Lung (tissue), 17 donors: ENCODE measurements at places on chromosomes 16 and 17.
A peak's percentile ranks its signal among the peaks of the same experiment; 100 is the strongest.

DNA sequence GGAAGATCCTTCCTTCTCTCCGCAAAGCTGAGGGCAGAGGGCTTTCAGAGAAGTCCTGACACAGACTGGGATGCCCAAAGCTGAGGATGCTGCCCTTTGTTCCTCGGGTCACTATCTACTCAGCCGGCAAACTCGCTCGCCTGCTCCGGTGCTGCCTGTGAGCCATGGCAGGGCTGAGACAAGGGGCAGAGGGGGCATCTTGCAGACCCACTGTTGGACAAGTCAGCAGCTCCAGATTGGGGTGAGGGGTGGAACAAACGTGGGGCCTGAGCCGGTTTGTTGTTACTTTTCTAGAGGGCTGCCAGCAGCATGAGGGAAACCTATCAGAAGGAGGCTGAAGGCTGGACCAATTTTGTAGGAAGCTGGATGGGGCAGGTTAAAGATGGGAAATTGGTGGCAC is 47.1 kb upstream of the PIK3R6 start:
- no peak for DNase-seq

- no peak for DNase-seq
These were observed 20.4 kb downstream of the NFE2L1 start for GRCh38 chr17:48068491-48068961.

- DNase-seq, result no peak
These were observed 22.9 kb downstream of the ITPRIPL2 start for GRCh38 chr16:19136549-19137196.

DNA sequence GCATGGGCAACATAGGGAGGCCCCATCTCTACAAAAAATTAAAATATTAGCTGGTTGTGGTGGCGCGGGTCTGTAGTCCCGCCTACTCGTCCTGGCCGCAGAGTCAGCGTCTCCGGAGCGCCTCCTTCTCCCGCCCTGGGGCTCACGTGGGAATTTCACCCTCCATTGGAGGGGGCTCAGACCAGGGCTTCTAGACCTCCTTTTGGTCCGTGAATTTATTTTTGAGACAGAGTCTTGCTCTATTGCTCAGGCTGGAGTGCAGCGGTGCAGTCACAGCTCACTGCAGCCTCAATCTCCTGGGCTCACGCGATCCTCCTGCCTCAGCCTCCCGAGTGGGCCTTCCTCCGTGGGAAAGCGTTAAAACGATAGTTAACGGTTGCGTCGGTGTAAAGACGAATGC is 394 bp upstream of the NME4 start:
- peak; percentile 82 for DNase-seq

DNA sequence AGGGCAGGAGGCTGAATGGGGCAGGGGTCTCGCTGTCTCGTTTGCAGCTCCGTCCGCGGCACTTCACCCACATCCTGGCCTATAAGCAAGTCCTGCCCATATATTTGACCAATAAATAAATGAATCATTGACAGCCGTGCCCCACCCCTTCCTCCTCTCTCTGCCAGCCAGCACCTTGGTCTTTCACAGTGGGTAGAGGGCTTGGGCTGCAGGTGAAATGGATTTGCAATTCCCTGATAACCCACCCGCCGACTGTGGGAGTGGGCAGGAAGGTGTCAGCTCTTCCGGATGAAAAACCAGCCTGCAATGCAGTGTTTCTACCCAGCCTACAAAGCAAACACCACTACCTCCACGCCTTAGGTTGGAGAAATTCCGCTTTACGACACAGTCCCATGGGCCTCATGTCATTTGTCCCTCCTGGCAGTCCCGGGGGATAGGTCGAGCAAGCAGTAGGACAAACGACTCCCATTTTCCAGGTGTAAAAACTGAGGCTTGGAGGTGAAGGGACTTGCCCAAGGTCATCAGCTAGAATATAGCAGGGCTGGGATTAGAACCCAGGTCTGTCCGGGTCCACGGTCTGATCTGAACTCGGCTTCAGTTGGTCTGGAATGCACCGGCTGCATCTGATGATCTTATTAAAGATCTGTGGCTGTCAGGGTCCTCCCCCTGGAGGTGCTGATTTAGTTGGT is 79.0 kb downstream of the ABCC1 start:
- DNase-seq, result no peak

DNA sequence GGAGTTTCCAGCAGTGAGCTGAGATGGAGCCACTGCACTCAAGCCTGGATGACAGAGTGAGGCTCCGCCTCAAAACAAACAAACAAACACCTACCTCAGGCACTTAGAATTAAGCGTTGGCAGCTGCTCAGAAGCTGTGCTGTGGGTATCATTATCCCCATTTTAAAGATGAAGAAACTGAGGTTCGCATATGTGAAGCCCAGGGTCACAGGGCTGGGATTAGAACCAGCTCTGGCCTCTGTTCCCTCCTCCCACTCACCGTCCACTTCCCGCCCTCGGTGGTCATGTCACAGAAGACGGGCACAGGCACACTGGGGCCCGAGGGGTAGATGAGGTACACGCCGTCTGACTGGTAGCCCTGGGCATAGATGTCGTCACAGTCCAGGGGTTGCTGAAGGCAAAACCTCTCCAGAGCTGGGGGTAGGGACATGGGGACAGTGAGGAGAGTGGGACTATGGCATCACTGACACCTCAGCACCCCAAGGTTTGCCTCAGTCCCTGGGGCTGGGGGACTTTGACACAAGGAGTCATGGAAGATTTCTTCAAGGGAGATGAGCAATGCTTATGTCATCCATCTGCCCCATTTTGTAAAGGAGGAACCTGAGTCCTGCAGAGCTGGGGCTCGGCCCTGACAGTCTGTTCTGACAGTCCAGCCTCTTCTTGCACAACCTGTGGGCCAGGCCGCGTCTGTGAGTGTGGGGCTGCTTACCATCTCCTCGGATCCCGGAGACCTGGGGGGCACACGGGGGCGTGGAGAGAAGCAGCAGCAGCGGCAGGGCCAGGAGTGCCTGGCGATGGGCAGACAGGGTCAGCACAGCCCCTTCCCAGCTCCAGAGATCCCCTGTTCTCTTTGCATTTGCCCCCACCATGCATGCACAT is 700 bp downstream of the MFAP4 start:
- DNase-seq, result no peak

DNA sequence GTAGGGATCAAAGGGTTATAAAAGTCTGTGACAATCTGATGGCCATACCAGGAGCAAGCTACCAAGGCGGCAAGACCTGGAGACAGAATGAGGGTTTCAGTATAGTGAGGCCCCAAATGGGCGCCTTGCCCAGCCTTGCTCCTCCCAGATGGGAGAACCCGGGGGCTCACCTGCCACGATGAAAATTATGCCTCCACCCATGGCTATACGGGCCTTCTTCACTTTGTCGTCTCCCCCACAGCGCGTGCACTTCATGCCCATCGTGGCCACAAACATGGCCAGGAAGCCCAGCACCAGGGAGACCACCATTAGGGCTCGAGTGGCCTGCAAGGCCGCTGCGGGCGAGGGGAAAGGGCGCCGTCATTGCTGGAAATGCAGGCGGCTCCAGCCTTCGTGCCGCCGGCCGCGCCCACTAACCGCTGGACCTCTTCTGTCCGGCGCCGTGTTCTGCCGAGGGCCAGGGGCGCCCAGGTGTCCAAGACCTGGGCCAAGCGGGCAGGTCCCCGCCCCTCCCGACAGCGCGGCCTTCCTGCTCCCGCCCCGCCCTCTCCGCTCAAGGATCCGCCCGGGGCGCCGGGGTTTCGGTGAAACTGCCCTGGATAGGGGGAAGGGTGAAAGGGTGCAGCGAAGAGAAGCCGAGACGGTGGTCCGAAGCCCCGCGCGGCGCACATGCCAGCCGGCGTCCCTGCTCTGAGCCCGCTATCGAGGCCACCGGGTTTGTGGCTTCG is 1.5 kb downstream of the CLDN7 start:
- peak; percentile 47 for DNase-seq

- no peak for DNase-seq
These were observed 2.8 kb downstream of the ASIC2 start for GRCh38 chr17:33290253-33290652.

GRCh38 chr17:66920950-66921349 is 43.6 kb upstream of the CACNG4 start:
- DNase-seq, result peak; percentile 23

GRCh38 chr16:87945351-87946042 is 5.7 kb upstream of the BANP start:
- DNase-seq, result peak; percentile 89

DNA sequence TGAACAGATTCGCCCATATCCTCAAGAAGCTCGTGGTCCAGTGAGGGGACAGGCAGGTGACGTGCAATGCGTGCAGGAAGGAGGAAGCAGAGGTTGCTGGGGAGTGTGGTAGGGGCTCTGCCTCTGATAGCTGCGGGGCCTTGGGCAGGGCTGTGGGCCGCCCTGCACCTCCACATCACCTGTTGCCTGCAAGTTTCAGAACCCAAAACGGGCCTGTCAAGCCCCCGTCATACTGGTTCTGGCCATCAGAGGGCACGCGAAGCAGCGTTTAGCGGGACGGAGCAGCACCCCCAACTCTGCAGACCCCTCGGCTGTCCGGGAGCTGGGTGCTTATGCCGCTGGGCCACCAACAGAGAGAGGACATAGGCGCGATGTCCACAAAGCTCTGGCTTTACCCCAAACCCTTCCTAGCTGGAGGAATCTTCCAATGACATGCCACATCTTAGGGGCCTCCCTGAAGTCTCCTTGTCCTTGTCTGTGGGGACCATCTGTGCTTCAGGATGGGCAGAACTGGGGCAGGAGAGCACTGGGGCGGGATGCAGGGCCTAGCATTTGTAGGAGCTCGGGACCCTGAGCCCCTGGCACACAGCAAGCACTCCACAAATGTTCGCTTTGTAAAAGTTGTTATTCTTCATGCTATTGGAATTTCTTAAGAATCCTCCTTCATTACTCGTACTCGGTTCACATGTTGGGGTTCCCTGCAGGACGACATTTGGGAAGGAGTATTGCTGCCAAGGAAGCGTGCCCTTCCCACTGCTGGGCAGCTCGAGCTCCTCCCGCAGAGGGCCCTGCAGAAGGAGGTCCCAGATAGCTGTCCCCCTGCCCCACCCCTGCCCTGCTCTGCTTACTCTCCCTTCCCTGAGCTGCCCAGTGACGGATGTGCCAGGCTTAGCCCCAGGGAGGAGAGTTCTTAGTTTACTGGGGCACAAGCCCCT is 64.3 kb downstream of the CNGB1 start:
- DNase-seq, result no peak

DNA sequence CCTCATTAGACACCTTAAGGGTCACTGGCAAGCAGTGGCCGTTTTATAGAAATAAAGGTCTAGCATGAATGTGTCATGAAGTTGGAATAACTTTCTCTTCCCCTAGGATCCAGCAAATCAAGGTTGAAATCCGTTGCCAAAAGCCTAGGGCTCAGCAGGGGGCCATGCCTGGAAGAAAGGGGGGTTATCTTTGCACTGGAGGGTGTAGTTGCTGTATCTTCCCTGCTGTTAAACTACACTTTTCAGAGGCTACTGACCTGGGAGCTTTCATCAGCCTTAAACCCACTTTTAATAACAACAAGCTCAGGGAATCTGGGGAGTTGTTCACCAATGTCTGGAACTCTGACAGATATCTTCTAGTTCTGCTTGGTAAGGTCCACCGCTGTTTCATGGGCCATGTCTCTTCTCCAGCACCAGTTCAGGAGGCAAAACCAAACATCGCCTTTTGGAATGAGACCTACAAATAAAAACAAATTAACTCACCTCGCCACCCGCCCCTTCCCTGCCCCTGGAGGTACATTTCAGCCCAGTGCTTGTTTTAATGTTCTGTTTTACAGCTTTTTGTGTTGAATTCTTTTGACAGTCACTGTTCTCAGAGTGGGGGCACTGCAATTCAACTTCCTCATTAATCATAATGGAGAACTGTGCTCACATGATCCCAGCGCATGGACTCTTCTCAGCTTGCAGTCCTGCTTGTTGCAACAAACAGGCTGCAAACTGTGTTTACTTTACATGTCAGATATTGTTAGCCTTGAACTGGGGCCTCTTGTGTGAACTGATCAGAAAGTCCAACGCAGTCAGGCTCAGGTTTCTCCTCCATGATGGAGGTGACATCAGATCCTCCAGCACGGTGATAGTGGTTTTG is 508.7 kb downstream of the KCNJ2 start:
- DNase-seq, result no peak

DNA sequence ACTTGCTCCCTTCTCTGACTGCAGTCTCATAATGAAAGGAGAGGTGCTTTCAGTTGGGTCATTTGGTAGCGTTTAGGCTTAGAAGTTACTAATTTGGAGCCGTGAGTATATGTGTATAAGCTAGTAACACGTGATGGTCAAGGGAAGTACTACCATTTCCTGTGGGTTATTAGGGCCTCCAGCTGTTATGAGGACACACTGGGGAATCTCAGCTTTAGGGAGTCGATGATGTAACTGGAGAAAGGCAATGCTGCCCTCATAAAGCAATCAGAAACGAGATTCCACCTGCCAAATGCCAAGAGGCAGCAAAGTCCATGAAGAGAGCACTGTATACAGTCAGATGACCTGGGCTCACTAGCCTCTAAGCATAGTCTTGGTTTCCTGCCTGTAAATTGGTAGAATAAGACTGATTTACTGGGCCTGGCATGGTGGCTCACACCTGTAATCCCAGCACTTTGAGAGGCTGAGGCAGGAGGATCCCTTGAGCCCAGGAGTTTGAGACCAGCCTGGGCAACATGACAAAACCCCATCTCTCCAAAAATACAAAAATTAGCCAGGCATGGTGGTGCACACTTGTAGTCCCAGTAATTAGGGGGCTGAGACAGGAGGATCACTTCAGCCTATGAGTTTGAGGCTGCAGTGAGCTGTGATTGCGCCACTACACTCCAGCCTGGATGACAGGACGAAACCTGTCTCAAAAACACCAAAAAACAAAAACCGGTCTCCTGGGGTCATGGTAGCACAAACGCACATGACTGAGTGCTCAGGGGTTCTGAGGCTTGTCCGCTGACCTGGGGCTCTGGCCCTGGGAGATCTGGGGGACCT is 53.0 kb downstream of the SF3B3 start:
- DNase-seq, result peak; percentile 50
